ENCODE measurements at places on chromosomes 7 and 10.

DNA sequence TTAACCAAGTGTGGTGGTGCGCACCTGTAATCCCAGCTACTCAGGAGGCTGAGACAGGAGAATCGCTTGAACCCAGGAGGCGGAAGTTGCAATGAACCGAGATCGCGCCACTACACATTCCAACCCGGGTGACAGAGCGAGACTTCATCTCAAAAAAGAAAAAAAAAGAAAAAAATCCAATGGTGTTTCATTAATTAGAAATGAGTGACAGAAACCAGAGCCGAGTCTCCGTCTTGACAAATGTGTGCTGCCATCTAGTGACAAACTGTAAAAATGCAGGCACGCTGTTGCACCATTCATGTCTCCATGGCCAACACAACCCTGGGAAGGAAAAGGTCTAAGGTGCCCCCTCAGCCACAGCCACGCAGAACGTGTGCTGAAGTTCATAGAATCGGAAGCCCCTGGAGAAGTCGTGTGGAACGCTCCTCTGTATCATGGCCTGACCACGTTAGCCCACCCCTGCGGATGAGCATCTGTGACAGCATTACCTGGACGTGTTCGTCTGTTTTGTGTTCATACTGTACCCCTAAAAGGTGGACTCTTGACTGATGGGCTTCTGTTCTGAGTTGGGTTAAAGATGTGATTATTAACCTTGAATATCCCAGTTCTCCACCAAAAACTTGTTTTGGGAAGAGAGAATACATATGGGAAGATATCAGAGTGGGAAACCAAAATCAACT is 94.9 kb downstream of the LYZL2 start:
- peak; percentile 2 for DNase-seq

- no peak for DNase-seq
These were observed 57.1 kb downstream of the BPGM start for GRCh38 chr7:134703782-134704181.

DNA sequence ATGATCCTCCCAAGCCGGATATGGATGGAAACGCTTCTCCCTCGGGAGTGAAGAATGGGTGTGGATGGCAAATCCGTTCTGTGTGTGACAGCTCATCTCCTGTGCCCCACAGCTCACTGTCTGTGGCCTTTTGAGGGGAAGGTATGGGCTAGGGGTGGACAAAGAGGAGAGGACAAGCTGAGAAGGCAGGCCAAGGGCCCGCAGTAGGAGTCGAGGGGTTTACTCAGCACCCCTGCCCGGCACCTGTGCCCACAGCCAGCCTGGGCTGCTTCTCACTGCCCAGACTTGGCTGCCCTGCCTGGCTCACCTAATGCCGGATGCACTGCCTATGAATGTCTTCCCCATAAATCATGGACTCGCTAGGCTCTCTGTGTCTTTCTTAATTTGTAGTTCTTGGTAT is 503.8 kb downstream of the TCERG1L start:
- DNase-seq: no peak

DNA sequence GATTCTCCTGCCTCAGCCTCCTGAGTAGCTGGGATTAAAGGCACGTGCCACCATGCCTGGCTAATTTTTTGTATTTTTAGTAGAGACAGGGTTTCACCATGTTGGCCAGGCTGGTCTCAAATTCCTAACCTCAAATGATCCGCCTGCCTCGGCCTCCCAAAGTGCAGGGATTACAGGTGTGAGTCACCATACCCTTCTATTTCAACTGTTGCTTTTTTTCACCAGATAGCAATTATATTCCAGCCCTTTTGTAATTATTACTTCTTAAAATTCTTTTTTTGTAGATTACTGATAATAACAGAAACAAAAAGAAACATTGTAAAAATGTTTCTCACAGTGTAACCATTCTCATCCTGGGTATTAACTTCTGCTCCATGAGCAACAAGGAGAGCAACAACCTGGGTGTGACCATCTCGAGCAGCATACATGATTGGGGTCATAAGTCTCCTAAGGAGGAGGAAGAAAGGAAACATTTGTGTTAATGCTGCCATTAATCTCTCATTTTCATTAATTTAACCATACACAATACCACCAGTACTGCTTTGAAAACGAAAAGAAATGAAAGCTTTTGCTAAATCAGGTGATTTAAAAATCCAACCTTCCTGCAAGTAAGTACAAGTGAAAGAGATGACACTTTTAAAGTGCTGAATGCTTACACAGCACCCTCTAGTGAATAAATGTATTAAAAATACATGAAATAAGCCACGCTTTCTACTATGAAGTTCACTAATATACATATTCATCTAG is 41.8 kb downstream of the ASZ1 start:
- DNase-seq: no peak

- no peak for DNase-seq
These were observed 331.4 kb upstream of the TMEM229A start for GRCh38 chr7:124364283-124364682.

GRCh38 chr10:124649214-124649613 is 95.0 kb downstream of the FAM53B start:
- DNase-seq: no peak

DNA sequence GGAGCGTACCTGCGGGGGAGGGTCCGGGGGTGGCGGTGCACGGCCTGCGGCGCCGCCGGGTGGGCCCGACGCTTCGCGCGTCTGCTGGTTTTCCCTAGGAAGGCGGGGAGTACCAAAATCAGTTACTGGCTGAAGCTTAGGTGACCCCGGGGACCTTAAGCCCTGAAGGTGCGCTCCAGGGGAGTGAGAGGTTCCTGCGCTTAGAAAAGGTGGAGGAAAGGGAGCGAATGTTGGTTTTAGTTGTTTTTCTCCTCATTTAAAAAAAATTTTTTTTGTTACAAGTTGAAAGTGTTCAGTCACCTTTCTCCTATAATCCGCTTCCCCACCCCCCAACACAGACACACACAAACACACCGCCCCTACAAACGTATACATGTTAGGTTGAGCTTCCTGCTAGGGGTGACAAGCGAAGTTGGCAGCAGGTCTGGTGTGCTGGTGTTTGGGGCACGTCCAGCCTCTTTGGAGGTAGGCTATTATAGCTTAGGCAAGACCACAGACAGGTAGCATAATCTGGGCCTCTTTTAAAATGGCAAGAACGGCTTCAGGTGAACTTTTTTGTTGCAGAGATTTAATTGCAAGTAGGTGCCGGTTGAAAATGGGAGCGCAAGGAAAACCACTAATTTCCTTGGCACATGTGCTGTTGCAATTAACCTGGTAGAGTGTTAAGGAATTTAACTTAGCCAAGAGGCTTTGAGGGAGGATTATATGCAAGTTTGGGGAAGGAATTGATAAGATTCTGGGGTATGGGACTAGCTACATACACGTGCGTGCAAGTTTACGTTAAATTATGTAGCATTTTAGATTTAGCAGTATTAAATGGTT is 945 bp downstream of the ADD3 start:
- peak; percentile 17 for DNase-seq

- no peak for DNase-seq
These were observed 59.5 kb downstream of the CACNA2D1 start for GRCh38 chr7:82384051-82384464.

DNA sequence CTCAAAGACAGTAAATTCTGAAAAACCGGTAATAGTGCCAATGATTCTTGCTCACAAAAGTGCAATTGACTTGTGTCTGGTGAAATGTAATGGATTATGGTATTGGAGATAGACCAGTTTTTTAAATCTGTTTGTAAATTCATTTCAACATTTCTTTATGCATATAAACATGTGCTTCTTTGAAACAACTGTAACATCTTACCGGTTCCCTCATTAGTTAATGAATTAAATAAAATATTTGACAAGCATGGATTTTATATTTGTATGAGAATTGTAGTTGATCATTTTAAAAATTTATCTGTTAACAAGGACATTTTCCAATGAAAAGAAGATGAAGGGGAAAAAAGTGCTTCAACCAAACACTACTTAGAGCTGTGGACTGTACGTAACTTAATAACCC is 21.0 kb upstream of the APBB1IP start:
- DNase-seq: no peak

DNA sequence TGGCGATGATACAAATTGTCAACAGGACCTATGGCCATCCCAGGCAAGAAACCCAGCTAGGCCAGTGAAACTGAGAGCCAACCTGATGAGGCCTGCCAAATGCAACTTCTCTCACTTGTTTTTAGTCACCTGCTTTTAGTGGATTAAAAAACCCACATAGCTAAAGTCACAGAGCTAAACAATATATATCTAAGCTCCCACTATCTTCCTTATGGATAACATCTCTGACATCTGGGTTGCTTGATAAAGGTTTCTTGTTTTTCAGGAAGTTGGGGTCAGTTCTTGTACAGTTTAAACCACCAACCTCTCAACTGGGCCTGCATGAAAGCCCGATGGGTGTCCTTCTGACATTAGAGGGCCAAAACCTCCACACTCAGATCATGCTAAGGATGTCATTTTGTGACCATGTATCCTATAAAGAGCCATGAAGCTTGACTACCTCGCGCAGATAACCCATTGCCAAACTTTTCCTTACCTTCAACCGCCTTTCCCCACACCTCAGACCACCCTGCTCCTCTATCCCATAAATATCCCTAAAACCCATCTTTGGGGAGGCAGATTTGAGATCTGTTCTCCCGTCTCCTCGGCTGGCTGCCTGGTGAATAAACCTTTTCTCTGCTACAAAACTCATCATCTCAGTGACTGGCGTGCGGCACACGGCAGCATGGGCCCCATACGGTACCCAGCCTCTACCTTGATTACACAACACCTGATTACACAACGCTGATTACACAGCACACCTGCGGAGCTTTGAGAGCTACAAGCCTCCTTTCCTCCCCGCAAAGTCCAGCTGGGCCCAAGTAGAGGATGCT is 797 bp upstream of the STMP1 start:
- DNase-seq: no peak

GRCh38 chr10:102411341-102412255 is 7.0 kb downstream of the PSD start:
- DNase-seq: no peak

GRCh38 chr10:24723386-24723787 is 300 bp downstream of the ARHGAP21 start:
- DNase-seq: no peak

- DNase-seq: no peak
These were observed 216.5 kb upstream of the PITRM1 start for GRCh38 chr10:3389130-3389529.

GRCh38 chr7:149867762-149868622 is 5.8 kb upstream of the ATP6V0E2 start:
- no peak for DNase-seq

DNA sequence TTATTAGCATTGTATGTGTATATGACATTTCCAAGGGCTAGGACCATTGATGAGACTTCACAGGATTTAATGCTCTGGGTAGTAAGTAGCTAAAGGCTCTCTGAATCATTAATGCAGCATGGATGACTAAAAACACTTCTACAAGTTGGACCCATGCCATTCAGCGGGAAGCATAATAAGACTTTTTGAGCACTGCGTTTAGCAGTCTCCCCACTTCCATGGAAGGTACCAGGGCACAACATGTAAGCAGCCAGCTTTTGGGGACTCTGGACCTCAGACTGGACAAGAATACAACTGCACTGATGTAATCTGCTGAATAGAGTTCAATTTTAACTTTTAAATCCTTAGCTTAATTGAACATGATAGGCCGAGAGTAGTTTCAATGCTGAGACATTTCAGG is 191.7 kb upstream of the IMMP2L start:
- no peak for DNase-seq

DNA sequence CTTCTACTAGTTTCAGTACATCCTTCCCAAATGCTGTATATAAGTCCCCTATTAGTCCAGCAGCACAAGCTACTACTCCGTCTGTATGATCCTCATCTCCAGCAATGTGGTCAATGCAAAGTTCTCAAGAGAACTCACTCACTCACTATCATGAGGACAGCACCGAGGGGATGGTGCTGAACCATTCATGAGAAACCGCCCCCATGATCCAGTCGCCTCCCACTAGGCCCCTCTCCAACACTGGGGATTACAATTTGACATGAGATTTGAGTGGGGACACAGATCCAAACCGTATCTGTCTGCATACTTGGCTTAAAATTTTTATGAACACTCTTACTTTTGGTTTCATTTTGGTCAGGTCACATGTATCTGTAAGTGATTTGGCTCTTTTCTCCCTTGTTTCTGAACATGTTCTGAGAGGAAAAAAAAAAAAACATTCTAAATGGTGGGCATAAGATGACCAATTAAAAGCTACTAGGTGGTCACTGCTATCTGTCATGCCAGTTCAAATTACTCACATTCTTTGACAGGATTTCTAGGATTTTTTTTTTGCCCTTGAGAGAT is 60.1 kb downstream of the ZNF783 start:
- DNase-seq: no peak

DNA sequence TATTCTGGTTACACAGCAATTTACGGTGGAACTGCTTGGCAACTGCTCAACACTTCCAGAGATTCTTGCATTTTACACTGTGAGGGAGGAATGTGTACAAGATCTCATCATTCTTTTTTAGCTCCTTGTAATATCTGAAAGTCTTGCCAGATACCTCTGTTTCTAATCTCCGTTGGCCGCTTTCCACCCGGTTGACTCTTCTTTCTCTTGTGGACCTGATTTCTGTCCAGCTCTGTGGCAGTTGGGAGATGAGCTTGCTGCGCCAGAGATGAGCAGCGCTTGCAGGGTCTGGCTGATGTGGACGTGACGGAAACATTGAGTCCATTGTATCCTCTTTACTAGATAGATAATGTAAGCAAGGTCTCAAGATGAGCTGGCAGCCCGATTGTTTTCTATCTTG is 27.6 kb downstream of the SPAG6 start:
- no peak for DNase-seq

- no peak for DNase-seq
These were observed 23.9 kb downstream of the SEM1 start for GRCh38 chr7:96685755-96686154.

- no peak for DNase-seq
These were observed 101.6 kb upstream of the ABCB5 start for GRCh38 chr7:20513897-20514296.

DNA sequence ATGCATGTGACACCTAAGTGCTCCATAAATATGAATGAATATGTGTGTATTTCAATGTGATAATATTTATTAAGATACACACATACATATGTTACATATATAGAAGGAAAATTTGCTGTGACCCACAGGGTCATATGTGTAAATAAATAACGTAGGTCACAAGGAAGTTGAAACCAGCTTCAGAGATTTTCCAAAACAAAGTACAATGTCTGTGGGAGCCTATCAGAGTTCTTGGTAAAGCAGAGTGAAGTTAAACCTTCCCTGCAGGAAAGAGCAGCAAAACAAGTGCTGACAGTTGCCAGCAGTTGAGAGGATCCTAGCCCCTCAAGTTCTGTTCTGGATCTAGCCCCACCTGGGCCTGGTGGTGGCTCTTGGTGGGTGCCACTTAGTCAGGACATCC is 91.2 kb downstream of the CCNY start:
- DNase-seq: no peak

GRCh38 chr10:78470267-78471103 is 436.8 kb downstream of the RPS24 start:
- DNase-seq: no peak

- DNase-seq: no peak
These were observed 10.9 kb upstream of the AOAH start for GRCh38 chr7:36735172-36735571.

- no peak for DNase-seq
These were observed 267.9 kb upstream of the LRGUK start for GRCh38 chr7:133859231-133859630.

- no peak for DNase-seq
These were observed 101.0 kb upstream of the GJD4 start for GRCh38 chr10:35504132-35504531.

- DNase-seq: no peak
These were observed 68.0 kb upstream of the SAMD8 start for GRCh38 chr10:75043256-75044131.

All from NCI-H526 treated with DMSO at 0.1 percent for 48 hours (cell line).